GM23338 (cell line): ENCODE measurements at places on chromosomes 16 and 17. TPM values are rescaled to one million over a fixed set of nuclear protein-coding genes. Genes with fewer than 3 reads are reported as not detected.
A peak's percentile ranks its signal among the peaks of the same experiment; 100 is the strongest.

CD2BP2 gene
- 33.9 and 38.7 TPM in 2 replicates for total RNA-seq

ZCCHC14 gene
- 22.4 and 31.2 TPM in 2 replicates for total RNA-seq

C1QTNF1 gene
- 1.9 and 5.2 TPM in 2 replicates for total RNA-seq

FBXL20 gene
- total RNA-seq, result 6.9 and 7.7 TPM in 2 replicates

CD300LD gene
- not detected in 2 replicates for total RNA-seq

PROCA1 gene
- total RNA-seq, result 10.0 and 11.3 TPM in 2 replicates

CD7 gene
- total RNA-seq, result 0.42 and 0.58 TPM in 2 replicates

TLCD1 gene
- total RNA-seq, result 16.9 and 26.5 TPM in 2 replicates

DNA sequence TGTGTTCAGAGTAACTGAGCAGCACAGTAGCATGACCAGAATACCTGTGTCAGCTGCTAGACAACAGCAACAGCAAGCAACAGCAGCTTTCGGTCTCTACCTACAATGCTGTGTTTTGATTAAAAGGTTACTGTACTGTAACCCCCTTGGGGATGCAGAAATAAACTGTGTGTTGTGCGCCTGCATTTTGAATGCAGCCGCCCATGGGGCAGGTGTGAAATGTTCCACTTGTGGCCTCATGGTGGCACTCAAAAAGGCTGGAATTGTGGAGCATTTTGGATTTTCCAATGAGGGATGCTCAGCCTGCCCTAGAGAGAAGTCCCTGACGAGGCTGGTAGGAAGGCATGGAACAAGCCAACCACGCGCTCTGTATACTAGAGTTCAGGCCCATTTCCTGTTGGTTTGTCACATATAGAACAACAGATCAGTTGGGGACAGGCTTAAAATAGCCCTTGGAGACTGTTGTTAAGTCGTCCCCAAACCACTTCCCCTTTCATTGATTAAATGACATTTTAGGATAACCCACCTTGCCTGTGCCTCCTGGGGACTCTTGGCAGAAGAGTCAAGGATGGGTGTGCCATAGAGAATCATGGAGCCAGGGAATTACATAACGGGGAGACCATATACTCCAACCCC lies 27.1 kb downstream of the SCPEP1 start:
- no peaks in the 10 kb centered on the region for H3K4me1 ChIP-seq
- peak; percentile 62 for DNase-seq
- H3K4me3 ChIP-seq, result no peak overlapping the region
- H3K27me3 ChIP-seq, result no peaks in the 10 kb centered on the region
- H3K27ac ChIP-seq, result no peak overlapping the region

- H3K4me3 ChIP-seq, result no peak overlapping the region
- H3K27me3 ChIP-seq, result no peaks in the 10 kb centered on the region
- H3K4me1 ChIP-seq, result no peaks in the 10 kb centered on the region
- no peak for DNase-seq
- H3K36me3 ChIP-seq, result no peaks in the 10 kb centered on the region
- no peak overlapping the region for H3K27ac ChIP-seq
These were observed 214.2 kb downstream of the STX8 start for GRCh38 chr17:9361188-9361955.

DNA sequence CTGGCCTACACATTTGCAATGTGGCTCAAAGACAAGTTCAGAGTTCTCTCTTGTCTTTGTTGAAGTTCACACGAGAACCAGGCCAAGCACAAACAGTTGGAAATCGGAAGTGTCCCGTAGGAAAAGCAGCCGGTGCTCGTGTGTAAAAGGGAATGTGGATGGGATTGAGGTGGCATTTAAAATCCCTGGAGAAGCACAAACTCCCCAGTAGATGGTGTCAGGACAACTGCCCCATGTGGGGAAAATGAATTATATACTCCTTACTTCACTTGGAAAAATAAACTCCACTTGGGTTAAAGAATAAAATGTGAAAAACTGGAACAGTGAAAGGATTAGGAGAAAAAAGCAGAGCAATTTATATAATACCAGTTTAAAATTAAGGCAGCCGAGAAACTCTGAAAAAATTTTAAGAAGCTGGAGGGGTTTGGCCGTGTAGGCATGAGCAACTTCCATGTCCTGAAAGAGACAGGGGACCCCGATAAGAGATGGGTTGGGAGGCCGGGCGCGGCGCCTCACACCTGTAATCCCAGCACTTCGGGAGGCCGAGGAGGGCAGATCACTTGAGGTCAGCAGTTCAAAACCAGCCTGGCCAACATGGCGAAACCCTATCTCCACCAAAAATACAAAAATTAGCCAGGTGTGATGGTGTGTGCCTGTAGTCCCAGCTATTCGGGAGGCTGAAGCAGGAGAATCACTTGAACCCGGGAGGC lies 28.1 kb downstream of the CBFA2T3 start:
- no peaks in the 10 kb centered on the region for H3K27me3 ChIP-seq
- H3K4me3 ChIP-seq, result no peak overlapping the region
- H3K4me1 ChIP-seq, result no peaks in the 10 kb centered on the region
- DNase-seq, result no peak
- no peak overlapping the region for H3K27ac ChIP-seq

DNA sequence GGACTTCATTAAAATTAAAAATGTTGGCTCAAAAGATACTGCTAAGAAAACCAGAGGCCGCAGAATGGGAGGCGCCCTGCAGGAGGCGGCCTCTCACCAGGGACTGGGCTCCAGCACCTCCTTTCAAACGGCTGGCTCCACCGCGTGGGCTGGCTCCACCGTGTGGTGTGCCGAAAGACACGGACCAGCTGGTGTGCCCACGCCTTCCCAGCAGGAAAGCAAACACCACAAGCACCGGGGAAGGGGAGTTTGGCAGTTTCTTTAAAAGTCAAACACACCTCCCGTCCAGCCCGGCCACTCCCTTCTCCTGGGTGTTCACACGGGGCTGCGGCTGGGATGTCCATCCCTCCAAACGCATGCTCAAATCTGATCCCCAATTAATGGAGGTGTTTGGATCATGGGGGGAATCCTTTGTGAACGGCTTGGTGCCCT lies 13.9 kb downstream of the HAGH start:
- H3K27ac ChIP-seq, result no peak overlapping the region
- no peaks in the 10 kb centered on the region for H3K36me3 ChIP-seq
- no peaks in the 10 kb centered on the region for H3K4me1 ChIP-seq
- H3K27me3 ChIP-seq, result no peaks in the 10 kb centered on the region
- peak; percentile 78 for DNase-seq
- no peak overlapping the region for H3K4me3 ChIP-seq

DNA sequence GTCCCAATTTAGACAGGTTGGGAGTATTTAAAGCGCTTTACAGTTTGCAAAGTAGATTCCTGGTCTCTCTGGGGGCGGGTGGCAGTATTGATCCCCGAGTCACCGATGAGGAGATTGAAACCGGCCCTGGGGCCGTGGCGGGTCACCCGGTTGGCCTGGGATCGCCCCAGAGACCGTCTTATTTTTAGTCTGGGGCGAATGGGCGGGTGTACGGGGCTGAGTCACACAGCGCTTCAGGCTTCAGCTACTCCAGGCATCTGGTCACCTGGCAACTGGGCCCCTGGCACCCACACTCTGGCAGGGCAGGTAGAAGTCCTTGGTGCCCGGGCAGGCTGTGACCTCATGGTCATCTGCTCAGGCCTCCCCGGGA lies 669 bp downstream of the MIEF2 start:
- DNase-seq, result peak; percentile 53
- peaks cover 20% of the 10 kb centered on the region for H3K4me1 ChIP-seq
- no peaks in the 10 kb centered on the region for H3K27me3 ChIP-seq
- peak overlapping the region; percentile 97 for H3K4me3 ChIP-seq
- no peaks in the 10 kb centered on the region; the same call in 1 of the 2 replicates for H3K36me3 ChIP-seq

GRCh38 chr17:43701318-43701743 lies 39.6 kb upstream of the MEOX1 start:
- no peaks in the 10 kb centered on the region for H3K36me3 ChIP-seq
- no peak overlapping the region for H3K27ac ChIP-seq
- no peak overlapping the region for H3K4me3 ChIP-seq
- H3K4me1 ChIP-seq, result peaks cover 14% of the 10 kb centered on the region; the same call in 1 of the 2 replicates

GRCh38 chr16:16184594-16184993 lies 38.7 kb downstream of the ABCC6 start:
- no peak overlapping the region for H3K4me3 ChIP-seq
- no peaks in the 10 kb centered on the region for H3K4me1 ChIP-seq
- H3K27ac ChIP-seq, result no peak overlapping the region
- DNase-seq, result no peak

- no peak overlapping the region for H3K27ac ChIP-seq
- no peak overlapping the region for H3K4me3 ChIP-seq
- DNase-seq, result no peak
- H3K4me1 ChIP-seq, result 0 out of 2 replicates have a peak, but pooled peaks cover 9% of the 10 kb centered on the region
- H3K27me3 ChIP-seq, result no peaks in the 10 kb centered on the region
These were observed 205.0 kb downstream of the RPTOR start for GRCh38 chr17:80749611-80750010.

DNA sequence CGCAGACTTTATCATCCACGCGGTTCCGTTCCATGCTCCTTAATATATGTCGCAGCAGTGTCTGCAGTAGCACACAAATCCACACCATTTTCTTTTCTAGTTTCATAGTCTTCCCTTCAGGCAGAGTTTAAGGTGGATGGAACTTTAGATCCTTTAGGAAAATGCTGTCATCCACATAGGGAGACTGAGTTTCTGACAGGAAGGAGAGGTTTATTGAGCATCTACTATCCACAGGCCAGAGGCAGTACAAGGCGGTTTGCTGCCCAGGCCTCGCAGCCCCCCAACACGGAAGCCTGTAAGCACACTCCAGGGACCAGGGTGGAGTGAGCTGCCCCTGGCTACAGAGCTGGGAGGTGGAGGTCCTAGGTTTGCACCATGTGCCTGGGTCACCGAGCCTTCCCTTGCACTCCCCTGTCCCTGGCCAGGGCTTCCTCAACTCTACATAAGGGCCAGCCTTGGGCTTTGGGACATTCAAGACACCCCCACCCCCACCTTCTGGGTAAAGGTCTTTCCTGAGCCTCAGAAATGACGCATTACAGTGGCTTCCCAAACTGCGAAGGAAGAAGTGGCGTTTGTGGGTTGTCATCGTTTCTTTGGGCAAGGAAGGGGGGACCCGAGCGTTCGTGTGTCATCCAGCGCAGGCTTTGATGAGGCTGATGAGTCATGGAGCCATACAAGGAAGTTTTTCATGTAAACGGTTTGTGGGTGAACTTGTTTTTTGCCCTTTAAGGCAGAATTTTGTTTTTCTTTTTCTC lies 146.5 kb upstream of the PLCG2 start:
- H3K27ac ChIP-seq, result peak overlapping the region; percentile 64
- H3K4me3 ChIP-seq, result no peak overlapping the region
- H3K36me3 ChIP-seq, result no peaks in the 10 kb centered on the region
- no peaks in the 10 kb centered on the region for H3K27me3 ChIP-seq

GRCh38 chr17:80101011-80101945 lies at the start of gene GAA:
GAA (plus strand) TSS chr17:80101581; CDS start chr17:80104587, 3,006 bp downstream.
- peaks cover 8% of the 10 kb centered on the region; the same call in 1 of the 2 replicates for H3K27me3 ChIP-seq
- H3K4me1 ChIP-seq, result peaks cover 10% of the 10 kb centered on the region; the same call in 1 of the 2 replicates
- no peaks in the 10 kb centered on the region for H3K36me3 ChIP-seq
- peak within 1 kb of the TSS; percentile 71 for H3K4me3 ChIP-seq
- peak; percentile 87 for DNase-seq

DNA sequence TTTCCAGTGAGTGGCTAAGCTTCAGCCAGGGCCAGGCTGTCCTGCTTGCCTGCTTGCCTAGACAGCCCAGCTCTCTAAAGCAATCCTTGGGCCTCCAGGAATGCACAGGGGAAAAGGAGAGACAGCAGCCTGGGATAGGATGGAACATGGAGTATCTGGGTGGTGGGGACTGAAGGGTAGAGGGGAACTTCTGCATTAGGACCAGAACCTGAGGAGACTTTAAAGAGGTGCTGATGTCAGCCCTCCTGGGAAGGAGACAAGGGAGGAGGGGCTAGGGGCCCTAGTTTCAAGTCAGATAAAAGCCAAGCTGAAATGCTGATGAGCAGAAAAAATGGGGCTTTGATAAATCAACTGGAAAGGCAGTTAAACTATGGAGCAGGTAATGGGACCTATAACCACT lies 1.8 kb downstream of the HOXB7 start:
- H3K4me1 ChIP-seq, result peaks cover 50% of the 10 kb centered on the region
- no peak overlapping the region for H3K27ac ChIP-seq
- no peak for DNase-seq
- H3K36me3 ChIP-seq, result no peaks in the 10 kb centered on the region; the same call in 1 of the 2 replicates
- peaks cover 100% of the 10 kb centered on the region for H3K27me3 ChIP-seq
- H3K4me3 ChIP-seq, result no peak overlapping the region

GRCh38 chr17:951325-952132 lies 28.0 kb downstream of the NXN start:
- no peaks in the 10 kb centered on the region for H3K27me3 ChIP-seq
- peak; percentile 85 for DNase-seq
- H3K27ac ChIP-seq, result peak overlapping the region; percentile 98
- H3K36me3 ChIP-seq, result no peaks in the 10 kb centered on the region; the same call in 1 of the 2 replicates

DNA sequence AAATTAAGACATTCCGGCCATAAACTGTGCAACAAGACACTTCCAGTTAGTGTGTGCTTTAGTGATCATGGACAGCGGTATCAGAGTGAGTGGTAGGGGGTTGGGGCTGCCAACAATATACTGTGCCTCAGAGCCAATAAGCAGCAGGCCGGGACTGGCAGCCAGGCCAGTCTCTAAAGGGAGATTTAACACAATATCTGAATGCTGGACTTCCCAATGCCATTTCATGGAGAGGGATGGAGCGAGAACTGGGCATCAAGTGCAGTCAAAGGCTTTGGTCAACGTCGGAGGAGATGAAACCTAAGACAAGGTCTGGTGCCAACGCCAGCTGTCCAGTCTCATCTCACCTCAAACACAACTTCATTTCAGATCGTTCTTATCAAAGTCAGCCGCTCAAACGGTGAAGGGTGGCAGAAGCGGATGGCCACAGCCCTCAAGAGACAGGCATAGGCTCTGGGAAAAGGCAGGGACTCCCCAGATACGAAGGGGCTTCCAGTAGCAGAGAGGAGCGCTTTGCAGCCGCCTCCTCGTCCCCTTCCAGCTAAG lies 935 bp downstream of the USP32 start:
- H3K4me3 ChIP-seq, result peak overlapping the region; percentile 93
- H3K4me1 ChIP-seq, result peaks cover 52% of the 10 kb centered on the region
- no peaks in the 10 kb centered on the region for H3K36me3 ChIP-seq
- peak overlapping the region; percentile 95; the same call in 1 of the 2 replicates for H3K27ac ChIP-seq

DNA sequence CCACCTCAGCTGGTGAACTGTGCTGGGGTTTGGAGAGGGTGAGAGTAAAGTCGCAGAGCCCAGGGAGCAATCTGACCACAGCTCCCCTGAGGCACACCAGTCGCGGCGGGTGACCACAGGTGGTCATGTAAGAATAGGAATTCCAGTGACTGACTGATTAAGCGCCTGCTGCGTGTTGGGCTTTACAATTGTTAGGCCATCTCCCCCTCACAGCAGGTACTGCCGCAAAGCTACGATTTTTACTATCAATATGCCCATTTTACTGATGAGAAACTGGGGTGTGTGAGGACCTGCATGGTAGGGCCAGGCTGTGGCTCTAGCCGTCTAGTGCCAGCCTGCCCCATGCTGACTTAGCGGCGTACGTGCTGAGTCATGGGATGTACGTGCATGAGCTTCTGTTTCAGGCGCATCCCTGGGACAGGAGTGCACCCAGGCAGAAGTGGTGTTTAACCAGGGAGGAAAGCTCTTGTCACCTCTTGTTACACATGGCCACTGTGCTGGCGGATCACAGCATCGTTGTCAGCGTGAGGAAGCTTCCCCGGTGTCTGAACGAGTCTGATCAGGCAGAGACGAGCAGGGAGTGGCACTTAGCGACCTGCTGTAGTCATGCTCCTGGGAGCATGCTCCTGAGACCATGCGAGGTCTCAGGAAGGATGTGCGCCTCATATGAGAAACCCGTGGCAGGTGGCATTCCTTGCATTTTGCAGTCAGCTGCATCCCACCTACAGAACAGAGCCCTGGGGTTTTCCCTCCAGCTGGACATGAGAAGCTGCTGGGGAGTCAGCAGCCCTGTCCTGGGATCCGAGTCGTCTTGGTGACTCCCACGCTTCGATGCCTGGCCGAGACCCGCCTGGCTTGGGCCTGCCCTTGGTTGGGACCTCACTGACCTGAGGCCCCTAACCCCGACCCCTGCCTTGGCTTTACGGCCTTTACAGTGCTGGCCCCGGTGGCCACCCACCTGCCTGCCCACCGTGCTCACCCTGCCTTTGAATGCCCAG lies 163.7 kb upstream of the CHMP6 start:
- peak; percentile 64 for DNase-seq
- H3K4me3 ChIP-seq, result no peak overlapping the region
- H3K4me1 ChIP-seq, result peaks cover 14% of the 10 kb centered on the region; the same call in 1 of the 2 replicates
- H3K27ac ChIP-seq, result peak overlapping the region; percentile 69; the same call in 1 of the 2 replicates
- H3K27me3 ChIP-seq, result no peaks in the 10 kb centered on the region
- no peaks in the 10 kb centered on the region for H3K36me3 ChIP-seq
